ENCODE measurements at places on chromosomes 16 and 17. TPM values are rescaled to one million over a fixed set of nuclear protein-coding genes. Genes with fewer than 3 reads are reported as not detected.

DNA sequence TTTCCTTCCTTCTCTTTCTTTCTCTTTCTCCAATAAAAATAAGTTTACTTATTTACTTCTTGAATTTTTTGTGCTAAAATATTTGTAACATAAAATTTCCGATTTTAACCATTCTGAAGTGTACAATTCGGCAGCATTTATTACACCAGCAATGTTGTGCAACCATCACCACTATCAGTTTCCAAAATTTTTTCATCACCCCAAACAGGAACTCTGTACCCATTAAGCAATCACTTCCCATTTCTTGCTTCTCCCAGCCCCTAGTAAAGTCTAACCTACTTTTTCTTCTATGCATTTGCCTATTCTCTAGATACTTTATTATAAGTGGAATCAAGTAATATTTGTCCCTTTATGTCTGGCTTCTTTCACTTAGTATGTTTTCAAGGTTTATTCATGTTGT lies 2.5 kb upstream of the HP start:
- no peak overlapping the region for H3K27ac ChIP-seq
- H3K36me3 ChIP-seq = no peaks in the 10 kb centered on the region
- no peak for DNase-seq
- no peak overlapping the region for H3K4me3 ChIP-seq
- H3K4me1 ChIP-seq = peaks cover 17% of the 10 kb centered on the region

GRCh38 chr16:47848421-47849109 lies 307.2 kb downstream of the ABCC12 start:
- H3K36me3 ChIP-seq = no peaks in the 10 kb centered on the region
- H3K27ac ChIP-seq = no peak overlapping the region
- H3K4me3 ChIP-seq = no peak overlapping the region
- DNase-seq = no peak
- H3K27me3 ChIP-seq = no peaks in the 10 kb centered on the region

GRCh38 chr17:29155227-29155965 lies 24.8 kb downstream of the MYO18A start:
- H3K4me1 ChIP-seq = peaks cover 72% of the 10 kb centered on the region
- H3K4me3 ChIP-seq = no peak overlapping the region
- peak; percentile 70 for DNase-seq
- no peaks in the 10 kb centered on the region for H3K27me3 ChIP-seq
- no peaks in the 10 kb centered on the region for H3K36me3 ChIP-seq

DNA sequence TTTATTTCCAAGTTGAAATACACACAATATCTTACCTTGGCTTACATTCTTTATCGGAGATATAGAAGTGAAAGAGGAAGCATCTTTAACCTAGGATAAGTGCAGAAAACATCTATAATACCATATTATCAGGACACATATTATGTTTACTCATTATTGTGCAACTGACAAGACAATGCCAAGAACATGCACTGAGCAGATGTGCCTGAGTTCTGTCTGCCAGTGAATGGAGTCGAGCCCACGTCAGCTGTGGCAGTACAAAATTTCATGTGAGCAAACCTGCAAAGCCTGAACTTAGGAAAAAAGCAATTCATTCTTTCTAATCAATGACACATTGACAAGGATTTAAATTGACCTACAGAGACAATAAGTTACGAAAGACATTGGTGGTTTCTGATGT lies 154.4 kb downstream of the AXIN2 start:
- no peak overlapping the region for H3K4me3 ChIP-seq
- no peak for DNase-seq
- H3K4me1 ChIP-seq = no peaks in the 10 kb centered on the region
- H3K36me3 ChIP-seq = no peaks in the 10 kb centered on the region
- no peaks in the 10 kb centered on the region for H3K27me3 ChIP-seq

DNA sequence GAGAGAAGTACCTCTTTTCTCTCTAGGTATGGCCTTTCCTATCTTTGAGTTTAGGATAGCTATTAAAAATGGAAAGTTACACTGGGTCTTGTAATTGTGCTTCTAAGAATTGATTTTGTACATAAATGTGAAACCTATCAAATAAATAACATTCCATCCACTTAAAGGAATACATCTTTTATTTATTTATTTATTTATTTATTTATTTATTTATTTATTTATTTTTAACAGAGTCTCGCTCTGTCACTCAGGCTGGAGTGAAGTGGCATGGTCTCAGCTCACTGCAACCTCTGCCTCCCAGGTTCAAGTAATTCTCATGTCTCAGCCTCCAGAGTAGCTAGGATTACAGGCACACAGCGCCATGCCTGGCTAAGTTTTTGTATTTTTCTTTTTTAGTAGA lies 1114.0 kb upstream of the EEF2KMT start:
- H3K36me3 ChIP-seq = no peaks in the 10 kb centered on the region
- no peak overlapping the region for H3K27ac ChIP-seq
- DNase-seq = no peak

- H3K4me1 ChIP-seq = peaks cover 6% of the 10 kb centered on the region
- peaks cover 20% of the 10 kb centered on the region for H3K36me3 ChIP-seq
- H3K27ac ChIP-seq = no peak overlapping the region
- DNase-seq = no peak
- H3K4me3 ChIP-seq = no peak overlapping the region
These were observed 76.5 kb downstream of the AATF start for GRCh38 chr17:37025238-37025637.

DNA sequence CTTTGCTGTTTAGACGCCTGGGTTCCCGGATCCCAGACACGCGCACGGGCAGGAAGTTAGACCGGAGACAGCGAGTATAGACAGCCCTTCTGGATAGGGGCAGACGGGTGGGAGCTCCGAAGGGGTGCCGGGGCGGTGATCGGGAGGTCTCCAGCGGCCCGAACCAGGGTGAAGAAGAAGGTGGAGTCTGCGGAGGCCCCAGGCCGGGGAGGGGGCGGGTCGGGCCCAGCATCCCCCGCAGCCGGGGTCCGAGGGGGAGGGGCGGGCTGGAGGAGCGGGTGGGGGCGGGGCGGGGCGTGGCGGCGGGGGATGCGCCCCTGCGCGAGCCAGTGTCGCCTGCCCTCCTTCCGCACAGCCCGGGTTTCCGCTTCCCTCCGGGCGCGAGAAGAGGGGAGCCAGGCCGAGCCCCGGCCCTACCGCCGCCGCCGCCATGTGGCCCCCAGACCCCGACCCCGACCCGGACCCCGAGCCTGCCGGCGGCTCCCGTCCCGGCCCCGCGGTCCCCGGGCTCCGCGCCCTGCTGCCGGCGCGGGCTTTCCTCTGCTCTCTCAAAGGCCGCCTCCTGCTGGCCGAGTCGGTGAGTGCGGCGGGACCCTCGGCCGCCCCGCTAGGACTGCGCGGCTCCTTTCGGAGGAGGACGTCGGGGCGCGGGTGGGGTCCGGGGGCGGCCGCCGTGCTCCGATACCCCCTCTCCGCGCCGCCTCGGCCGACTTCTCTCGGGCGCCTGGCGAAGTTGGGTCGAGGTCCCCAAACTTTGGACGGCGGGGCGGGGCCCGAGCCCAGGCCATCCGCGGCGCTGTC lies at the start of gene CMTM3:
CMTM3 (plus strand) TSS at position 329 of the 801 bp plus-strand sequence; CDS start at position 431, 102 bp downstream.
- peak within 1 kb of the TSS; percentile 89 for H3K27ac ChIP-seq
- peaks cover 33% of the 10 kb centered on the region for H3K4me1 ChIP-seq
- H3K36me3 ChIP-seq = peaks cover 8% of the 10 kb centered on the region
- peak within 1 kb of the TSS; percentile 74 for H3K4me3 ChIP-seq

GRCh38 chr16:1443403-1443973 lies 868 bp downstream of the CCDC154 start:
- H3K27me3 ChIP-seq = no peaks in the 10 kb centered on the region
- H3K27ac ChIP-seq = no peak overlapping the region
- DNase-seq = no peak
- no peaks in the 10 kb centered on the region for H3K4me1 ChIP-seq

- no peak for DNase-seq
- no peak overlapping the region for H3K27ac ChIP-seq
- H3K4me1 ChIP-seq = no peaks in the 10 kb centered on the region
These were observed 209.4 kb downstream of the IRX3 start for GRCh38 chr16:54077050-54077821.

GRCh38 chr16:57985204-57986181 lies 14.6 kb upstream of the CNGB1 start:
- peak overlapping the region; percentile 53 for H3K27ac ChIP-seq
- no peaks in the 10 kb centered on the region for H3K36me3 ChIP-seq
- peaks cover 16% of the 10 kb centered on the region for H3K4me1 ChIP-seq
- peak; percentile 43 for DNase-seq

DNA sequence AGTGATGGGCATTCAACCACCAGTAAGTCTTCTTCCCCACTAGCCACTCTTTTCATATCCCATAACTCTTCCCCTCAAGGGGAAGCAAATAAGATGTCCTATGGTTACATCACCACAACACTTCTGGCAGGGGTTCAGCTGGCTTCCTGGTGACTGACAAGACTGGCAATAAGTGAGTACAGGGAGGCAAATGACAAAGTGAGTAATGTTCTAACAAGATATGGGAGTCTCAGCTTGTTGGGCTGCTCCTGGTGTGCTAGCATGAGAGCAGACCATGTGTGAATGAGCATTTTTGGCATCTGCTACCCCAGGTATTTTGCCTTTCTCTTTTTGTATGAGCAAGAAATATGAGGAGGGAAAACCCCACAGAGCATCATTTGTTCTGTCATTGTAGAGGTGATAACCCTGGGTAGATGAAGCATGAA lies 9.9 kb downstream of the TMIGD1 start:
- no peak overlapping the region for H3K4me3 ChIP-seq
- no peak for DNase-seq

- H3K27me3 ChIP-seq = peaks cover 10% of the 10 kb centered on the region
- H3K4me1 ChIP-seq = no peaks in the 10 kb centered on the region
- no peaks in the 10 kb centered on the region for H3K36me3 ChIP-seq
These were observed 87.6 kb downstream of the SPACA3 start for GRCh38 chr17:33079201-33079600.

DNA sequence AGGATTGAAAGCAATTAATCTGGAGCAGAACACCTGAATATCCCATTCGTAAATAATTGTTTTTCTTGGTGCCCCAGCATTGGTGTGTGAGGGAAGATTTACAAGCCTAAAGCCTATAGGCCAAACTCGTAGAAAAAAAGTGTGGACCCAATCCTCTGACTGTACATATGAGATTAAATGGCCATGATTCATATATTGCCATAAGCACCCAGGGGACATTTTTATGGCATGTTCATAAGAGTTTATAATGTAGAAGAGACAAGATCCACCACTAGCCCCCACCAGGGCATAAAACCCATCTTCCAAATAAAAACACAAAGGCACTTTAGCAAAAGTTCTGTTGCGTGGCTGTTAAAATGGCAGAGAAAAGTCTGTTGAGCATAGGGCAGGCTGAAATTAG lies 15.5 kb upstream of the SALL1 start:
- H3K27me3 ChIP-seq = peaks cover 6% of the 10 kb centered on the region
- H3K4me3 ChIP-seq = no peak overlapping the region
- no peaks in the 10 kb centered on the region for H3K36me3 ChIP-seq

- peaks cover 15% of the 10 kb centered on the region for H3K27me3 ChIP-seq
- no peaks in the 10 kb centered on the region for H3K36me3 ChIP-seq
- H3K4me1 ChIP-seq = no peaks in the 10 kb centered on the region
- H3K4me3 ChIP-seq = no peak overlapping the region
- H3K27ac ChIP-seq = no peak overlapping the region
These were observed 3.7 kb downstream of the ADAD2 start for GRCh38 chr16:84194470-84195200.

DNA sequence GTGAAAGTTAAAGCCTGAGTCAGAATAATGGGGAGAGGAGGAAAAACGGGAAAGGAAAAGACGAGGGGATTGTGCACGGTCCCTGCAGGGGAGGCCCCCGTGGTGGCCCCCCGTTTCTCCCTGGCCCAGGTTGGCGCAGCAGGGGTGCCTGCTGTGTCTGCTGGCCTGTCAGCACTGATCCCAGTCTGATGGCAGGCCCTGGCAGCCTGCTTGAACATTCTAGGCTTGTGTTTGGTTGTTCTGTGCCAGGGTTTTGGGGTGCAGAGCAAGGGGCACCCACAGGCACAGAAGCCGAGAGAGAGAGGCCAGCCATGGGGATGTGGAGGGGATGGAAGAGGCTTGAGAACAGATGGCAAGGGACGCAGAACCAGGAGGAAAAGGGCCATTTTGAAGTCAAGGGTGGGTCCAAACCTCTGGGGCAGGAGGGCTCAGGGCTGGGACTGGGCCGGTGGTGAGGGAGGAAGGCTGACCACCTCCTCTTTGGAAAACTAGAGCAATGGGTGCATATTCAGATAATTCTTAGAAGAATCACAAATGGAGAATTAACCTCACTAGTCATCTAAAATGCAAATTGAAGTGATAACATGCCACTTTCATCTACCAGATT lies 35.9 kb downstream of the TBX4 start:
- peaks cover 6% of the 10 kb centered on the region for H3K36me3 ChIP-seq
- H3K4me1 ChIP-seq = no peaks in the 10 kb centered on the region
- no peak overlapping the region for H3K4me3 ChIP-seq
- H3K27me3 ChIP-seq = no peaks in the 10 kb centered on the region
- no peak overlapping the region for H3K27ac ChIP-seq

DNA sequence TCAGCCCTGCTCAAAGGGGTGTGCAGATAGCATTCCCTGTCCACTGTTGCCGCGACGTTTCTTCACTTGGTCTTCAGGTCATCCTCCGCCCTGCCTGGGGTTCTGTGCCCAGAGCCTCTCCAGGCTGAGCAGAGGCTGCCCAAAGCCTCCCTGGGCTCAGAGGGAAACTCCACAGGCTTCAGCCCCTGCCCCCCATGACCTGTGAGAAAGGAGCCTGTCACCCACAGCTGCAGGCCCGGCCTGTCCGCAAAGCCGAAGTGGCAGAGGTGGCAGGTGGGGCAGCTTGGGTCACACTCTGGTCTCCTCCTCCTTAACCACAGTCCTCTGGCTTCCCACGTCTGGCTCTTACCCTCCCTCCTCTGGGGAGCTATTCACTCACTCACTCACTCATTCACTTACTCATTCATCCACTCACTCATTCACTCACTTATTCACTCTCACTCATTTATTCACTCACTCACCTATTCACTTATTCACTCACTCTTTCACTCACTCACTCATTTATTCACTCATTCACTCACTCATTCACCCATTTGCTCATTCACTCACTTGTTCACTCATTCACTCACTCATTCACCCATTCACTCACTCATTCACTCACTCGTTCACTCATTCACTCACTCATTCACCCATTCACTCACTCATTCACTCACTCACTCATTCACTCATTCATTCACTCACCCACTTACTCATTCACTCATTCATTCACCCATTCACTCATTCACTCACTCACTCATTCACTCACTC lies 7.1 kb upstream of the CPSF4L start:
- H3K4me1 ChIP-seq = no peaks in the 10 kb centered on the region
- H3K27ac ChIP-seq = no peak overlapping the region
- no peaks in the 10 kb centered on the region for H3K36me3 ChIP-seq
- H3K4me3 ChIP-seq = no peak overlapping the region
- DNase-seq = no peak

DNA sequence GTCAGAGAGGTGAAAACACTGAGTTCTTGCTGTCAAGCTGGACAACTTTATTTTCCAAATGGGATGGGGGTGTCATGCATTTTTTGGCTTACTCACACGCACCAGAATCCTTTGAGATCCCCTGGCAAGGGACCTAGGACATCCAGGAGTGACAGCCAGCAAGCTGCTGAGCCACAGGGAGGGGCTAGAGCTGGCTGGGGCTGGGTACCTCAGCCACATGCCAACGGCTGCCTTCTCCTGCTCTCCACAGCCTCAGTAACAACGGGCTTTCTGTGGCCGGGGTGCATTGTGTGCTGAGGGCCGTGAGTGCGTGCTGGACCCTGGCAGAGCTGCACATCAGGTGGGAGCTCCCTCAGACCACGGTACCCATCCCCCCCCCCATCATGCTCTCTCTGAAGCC lies 47.6 kb downstream of the NLRC5 start:
- H3K36me3 ChIP-seq = peaks cover 46% of the 10 kb centered on the region
- no peak overlapping the region for H3K27ac ChIP-seq
- no peaks in the 10 kb centered on the region for H3K27me3 ChIP-seq
- H3K4me1 ChIP-seq = peaks cover 30% of the 10 kb centered on the region
- DNase-seq = no peak

Gene NPIPB9
- total RNA-seq = 5.5 TPM

Gene PRR15L
- total RNA-seq = 48.1 TPM

Gene ARMC7
- 16.7 TPM for total RNA-seq

Gene DNAI2
- 6.2 TPM for total RNA-seq

Gene CRHR1
- not detected for total RNA-seq

Gene TPSG1
- total RNA-seq = 2.9 TPM

Gene AATK
- total RNA-seq = 64.0 TPM
